ENCODE measurements at places on chromosomes 3 and 15.

- no peak for DNase-seq
Measured at GRCh38 chr3:13120289-13120927, 47.2 kb upstream of the IQSEC1 start.

DNA sequence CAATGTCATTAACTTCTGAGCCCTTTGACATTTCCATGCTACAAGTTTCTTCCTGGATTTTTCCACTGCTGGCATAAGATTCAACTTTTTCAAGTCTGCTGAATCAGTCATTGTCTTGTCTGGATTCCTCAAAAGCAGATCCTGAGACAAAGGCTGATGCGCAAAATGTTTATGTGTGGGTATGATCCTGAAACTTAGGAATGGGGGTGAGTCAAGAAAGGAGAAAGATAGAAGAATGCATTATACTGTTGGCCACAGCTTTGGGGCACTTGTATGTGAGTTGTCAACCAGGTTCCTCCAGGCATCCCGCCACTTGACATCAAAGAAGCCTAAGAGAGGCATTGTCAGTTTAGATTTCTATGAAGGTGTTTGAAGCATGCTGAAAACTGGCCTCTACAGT lies 50.4 kb downstream of the FOXB1 start:
- no peak for DNase-seq

DNA sequence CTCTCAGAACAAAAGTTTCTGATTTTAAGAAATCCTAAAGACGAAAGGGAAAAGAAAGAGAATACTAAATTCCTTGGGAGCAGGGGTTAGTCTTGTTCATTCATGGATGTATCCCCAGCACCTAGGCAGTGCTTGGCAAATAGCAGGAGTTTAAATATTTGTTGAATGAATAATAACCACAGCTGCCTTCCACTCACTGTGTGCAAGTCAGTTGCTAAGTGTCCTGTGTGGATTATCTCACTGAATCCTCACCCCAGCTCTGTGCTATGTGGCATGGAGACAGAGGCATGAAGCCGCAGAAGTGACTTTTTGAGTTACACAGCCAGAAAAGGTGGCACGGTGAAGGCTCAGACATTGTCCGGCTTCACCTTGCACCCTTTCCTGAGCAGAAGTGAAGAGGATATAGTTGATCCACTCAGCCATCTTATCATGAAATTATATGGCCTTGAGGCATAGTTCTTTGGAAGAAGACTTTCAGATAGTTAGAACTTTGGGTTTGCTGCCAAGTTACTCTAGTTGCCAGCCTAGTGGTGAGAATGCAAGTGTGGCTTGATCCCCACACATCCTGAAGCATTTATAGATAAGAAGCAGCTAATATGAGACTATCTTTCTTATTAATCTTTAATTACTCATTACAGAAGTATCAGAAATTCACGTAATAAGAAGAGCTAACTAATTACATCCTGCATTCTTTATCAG lies 355.5 kb downstream of the LRTM1 start:
- DNase-seq = no peak

DNA sequence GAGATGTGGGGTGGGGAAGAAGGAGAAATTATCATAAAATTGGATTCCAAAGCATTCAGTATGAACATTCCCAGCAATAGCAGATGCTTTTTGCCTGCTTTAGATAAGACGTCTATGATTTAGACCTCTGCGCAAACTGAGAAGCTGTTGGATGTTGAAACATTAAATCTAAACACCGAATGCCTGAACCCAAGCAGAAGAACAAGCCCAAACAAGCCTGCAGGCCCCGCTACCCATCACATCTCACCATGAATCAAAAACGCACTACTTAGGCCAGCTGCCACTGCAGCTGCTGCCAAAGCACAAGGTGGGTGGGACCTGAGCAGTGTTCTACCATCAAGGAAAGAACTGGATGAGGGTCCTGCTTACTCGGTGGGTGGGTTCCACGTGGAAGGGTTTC lies 24.4 kb upstream of the THBS1 start:
- no peak for DNase-seq

- DNase-seq = no peak
Measured at GRCh38 chr3:144073698-144074097, 102.1 kb downstream of the DIPK2A start.

- DNase-seq = no peak
Measured at GRCh38 chr15:90209591-90209990, 8.5 kb downstream of the SEMA4B start.

- no peak for DNase-seq
Measured at GRCh38 chr3:125358923-125359322, 16.2 kb downstream of the ZNF148 start.

GRCh38 chr3:174387736-174388135 lies 471.4 kb upstream of the NAALADL2 start:
- no peak for DNase-seq

DNA sequence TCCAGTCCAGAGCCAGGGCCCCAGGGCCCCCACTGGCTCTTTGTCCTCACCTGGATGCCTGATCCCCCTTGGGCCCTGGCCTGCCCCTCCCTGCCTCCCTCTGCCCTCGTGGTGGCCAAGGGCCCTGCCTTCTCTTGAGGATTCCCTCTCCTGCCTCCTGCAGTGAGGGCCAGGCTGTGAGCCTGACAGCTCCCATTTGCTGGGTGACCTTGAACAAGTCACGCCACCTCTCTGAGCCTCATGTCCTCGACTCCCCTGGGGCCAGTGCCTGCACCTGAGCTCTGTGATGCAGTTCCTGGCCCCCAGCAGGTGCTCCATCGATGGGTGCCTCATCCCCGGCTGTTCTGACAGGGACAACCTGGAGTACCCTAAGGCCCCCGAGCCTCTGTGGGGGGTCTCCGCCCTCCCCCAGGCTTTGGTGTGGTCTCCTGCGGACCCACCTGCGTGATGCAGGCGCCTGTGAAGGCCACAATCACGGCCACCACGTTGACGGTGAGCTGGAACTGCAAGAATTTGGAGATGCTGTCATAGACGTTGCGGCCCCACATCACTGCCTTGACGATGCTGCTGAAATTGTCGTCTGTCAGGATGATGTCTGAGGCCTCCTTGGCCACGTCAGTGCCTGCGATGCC lies 24.1 kb upstream of the SEC13 start:
- DNase-seq = no peak

DNA sequence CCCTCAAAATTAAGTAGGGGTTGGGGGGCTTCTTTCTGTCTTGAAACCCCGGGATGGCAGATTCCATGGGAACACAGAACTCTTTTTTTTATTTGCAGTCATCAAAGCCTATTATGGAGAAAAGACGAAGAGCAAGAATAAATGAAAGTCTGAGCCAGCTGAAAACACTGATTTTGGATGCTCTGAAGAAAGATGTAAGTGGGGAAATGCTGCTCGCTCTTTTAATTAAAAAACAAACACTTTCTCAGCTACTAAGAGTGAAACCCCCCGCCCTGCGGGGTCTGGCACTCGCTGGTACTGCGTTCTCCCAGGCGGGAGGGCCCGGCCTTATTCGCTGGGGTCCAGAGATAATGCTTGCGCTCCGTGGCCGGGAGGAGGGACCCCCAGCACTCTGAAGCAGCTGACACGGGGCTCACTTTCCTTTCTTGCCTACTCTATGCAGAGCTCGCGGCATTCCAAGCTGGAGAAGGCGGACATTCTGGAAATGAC lies 615 bp downstream of the HES1 start:
- DNase-seq = no peak

DNA sequence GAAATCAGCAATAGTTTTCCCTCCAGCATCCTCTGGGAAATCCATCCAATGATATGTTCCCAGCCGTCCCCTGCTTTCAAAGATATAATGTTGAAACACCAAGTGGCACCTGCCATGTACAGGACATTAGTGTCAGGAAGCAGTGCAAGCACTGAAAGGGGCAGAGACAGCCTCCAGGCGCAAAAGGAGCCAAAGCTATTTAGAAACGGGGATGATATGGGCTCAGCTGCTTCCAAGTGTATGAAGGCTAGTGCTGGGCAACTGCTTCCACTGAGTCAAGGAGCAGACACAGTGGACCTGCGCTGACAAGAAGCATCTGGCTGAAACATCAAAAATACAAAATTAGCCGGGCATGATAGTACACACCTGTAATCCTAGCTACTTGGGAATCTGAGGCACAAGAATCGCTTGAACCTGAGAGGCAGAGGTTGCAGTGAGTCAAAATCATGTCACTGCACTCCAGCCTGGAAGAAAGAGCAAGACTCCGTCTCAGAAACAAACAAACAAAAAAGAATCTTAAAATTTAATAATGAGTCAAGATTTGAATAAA lies 119.7 kb downstream of the AQP9 start:
- DNase-seq = no peak

GRCh38 chr3:53162672-53163443 lies 1.8 kb downstream of the PRKCD start:
- DNase-seq = no peak

- DNase-seq = no peak
Measured at GRCh38 chr3:38595393-38595792, 54.1 kb downstream of the SCN5A start.

- no peak for DNase-seq
Measured at GRCh38 chr3:17874636-17875035, 132.2 kb upstream of the TBC1D5 start.

GRCh38 chr3:28756056-28756455 lies 407.4 kb upstream of the AZI2 start:
- no peak for DNase-seq

DNA sequence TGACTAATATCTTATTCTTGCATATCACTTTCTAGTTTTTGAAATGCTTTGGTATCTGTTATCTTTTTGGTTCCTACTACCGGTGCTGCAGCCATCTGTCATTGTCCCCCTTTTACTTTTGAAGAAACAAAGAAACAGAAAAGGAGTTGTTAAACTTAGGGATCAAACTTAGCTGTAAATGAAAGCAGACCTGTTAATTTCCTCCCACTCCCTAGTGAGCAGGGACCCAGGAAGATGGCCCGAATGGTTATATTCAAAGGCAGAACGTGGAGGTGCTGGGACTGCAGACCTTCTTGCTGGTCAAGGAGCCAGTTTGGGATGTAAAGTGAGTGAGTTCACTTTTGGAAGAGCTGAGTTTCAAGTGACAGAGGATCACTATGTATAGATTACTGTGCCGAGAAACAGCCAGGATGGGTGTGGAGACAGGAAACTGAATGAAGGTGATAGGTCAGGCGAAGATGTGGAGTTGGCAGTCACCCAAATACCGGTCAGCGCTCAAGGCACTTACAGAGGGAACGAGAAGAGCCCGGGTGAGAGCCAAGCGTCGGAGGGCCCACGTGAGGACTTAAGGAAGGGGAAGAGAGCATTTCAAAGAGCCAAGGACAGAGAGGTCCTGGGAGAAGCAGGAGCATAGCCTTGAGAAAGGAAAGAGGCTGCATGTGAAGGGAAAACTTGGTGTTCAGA lies 20.1 kb downstream of the KBTBD8 start:
- no peak for DNase-seq

- peak; percentile 97 for DNase-seq
Measured at GRCh38 chr3:190566043-190566933, 52.4 kb downstream of the IL1RAP start.

- peak; percentile 86 for DNase-seq
Measured at GRCh38 chr15:25784876-25785640, 78.1 kb downstream of the ATP10A start.

DNA sequence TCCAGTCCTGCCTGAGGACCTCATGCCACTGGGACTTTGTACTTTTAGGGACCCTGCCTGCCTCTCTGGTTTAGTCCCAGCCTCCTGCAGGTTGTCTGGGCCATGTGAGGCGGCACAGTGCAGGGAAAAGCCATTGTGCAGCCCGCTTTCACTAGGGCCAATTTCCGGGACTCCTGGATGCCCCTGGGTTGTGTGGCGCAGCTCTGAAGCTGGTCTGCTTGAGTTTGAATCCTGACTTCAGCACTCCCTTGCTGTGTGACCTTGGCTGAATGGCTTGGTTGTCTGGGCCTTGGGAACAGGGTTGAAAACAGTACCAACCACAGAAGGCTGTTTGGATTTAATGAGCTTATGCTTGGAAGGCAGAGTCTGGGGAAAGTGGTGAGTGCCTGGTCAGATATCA lies 8.3 kb downstream of the TEX264 start:
- no peak for DNase-seq

- no peak for DNase-seq
Measured at GRCh38 chr15:77578641-77579372, 53.9 kb downstream of the LINGO1 start.

GRCh38 chr3:30319713-30320112 lies 286.7 kb upstream of the TGFBR2 start:
- peak; percentile 31 for DNase-seq

GRCh38 chr3:129197321-129197720 lies 13.6 kb upstream of the CNBP start:
- no peak for DNase-seq

DNA sequence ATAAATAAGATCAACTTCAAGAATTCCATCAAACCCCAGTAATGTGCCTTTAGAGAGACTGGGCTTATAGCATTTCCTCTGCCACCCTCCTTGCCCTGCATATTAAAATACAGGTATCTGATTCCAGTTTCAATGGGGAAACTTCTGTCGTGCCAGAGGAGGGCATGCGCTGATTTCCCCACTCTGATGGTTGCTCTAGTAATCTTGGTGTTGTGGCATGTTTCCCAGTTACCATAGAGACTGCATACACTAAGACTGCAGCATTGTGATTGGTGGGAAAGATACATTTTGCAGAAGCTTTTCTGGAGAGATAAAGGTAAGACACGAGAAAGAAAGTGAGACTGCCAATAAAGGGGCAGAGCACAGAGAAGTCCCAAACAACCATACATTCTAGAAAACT lies 225.6 kb downstream of the TIGIT start:
- DNase-seq = no peak

DNA sequence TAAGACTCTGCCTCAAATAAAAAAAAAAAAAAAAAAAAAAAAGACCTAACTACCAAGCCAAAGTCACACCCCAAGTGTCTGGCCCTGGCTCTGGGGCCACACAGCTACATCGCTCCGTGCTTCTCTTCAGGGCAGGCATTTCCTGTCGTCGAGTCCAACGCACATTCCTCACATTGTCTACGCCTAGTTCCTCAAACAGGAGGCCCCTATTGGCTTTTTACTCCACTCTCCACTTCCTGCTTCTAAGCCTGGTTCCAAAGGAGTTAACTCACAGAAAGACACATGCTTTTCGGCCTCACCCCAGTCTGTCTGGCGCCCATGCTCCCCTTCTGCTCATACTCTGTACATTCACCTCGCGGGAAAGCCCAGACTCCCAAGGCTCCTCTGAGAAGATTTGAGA lies 28.8 kb downstream of the KNG1 start:
- DNase-seq = peak; percentile 55

- no peak for DNase-seq
Measured at GRCh38 chr3:64082411-64082810, 59.1 kb upstream of the PSMD6 start.

GRCh38 chr3:37627951-37628620 lies 233.6 kb upstream of the CTDSPL start:
- DNase-seq = no peak

DNA sequence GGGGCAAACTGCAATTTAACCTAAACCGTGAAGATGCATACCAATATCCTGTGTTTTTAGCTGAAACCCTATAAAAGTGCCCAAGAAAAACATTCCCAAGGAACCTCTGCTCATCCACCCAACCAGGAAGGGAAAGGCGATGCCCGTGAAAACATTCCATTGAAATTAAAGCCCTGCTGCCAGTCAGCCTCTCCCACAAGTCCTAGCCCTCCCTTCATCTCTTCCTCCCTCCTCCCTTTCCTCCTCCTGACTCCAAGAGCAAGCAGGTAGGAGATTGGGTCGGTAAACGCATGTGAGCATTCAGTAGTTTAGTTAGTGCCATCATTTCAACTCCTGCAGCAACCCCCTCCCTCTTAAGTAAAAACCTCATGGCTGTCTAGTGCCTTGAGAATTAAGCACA lies 27.7 kb downstream of the HES1 start:
- no peak for DNase-seq

GRCh38 chr15:52011711-52012144 lies 7.3 kb upstream of the MAPK6 start:
- DNase-seq = no peak

Data from GM04504 (cell line).